Cardiac atrium fibroblast (primary cell): ENCODE measurements at places on chromosomes 2 and 18. TPM values are rescaled to one million over a fixed set of nuclear protein-coding genes. Genes with fewer than 3 reads are reported as not detected.

The MFSD6 gene
- 0.90 and 4.4 TPM in 2 replicates for total RNA-seq

The GPR39 gene
- total RNA-seq: 0.65 and 0.90 TPM in 2 replicates

The POTEJ gene
- total RNA-seq: not detected in 2 replicates

The ASNSD1 gene
- total RNA-seq: 40.8 and 64.3 TPM in 2 replicates

The STPG4 gene
- total RNA-seq: not detected in 2 replicates

The TUBA4B gene
- total RNA-seq: not detected in 2 replicates

The FER1L5 gene
- total RNA-seq: under 0.01 TPM in 2 replicates

The ITPRID2 gene
- 59.0 and 67.2 TPM in 2 replicates for total RNA-seq

The PSTPIP2 gene
- total RNA-seq: 1.8 and 3.1 TPM in 2 replicates

The UGT1A7 gene
- not detected in 2 replicates for total RNA-seq
